ENCODE measurements at places on chromosomes 7 and 10.

GRCh38 chr10:93274419-93274818, 200.7 kb downstream of the CYP26A1 start:
- DNase-seq = no peak

DNA sequence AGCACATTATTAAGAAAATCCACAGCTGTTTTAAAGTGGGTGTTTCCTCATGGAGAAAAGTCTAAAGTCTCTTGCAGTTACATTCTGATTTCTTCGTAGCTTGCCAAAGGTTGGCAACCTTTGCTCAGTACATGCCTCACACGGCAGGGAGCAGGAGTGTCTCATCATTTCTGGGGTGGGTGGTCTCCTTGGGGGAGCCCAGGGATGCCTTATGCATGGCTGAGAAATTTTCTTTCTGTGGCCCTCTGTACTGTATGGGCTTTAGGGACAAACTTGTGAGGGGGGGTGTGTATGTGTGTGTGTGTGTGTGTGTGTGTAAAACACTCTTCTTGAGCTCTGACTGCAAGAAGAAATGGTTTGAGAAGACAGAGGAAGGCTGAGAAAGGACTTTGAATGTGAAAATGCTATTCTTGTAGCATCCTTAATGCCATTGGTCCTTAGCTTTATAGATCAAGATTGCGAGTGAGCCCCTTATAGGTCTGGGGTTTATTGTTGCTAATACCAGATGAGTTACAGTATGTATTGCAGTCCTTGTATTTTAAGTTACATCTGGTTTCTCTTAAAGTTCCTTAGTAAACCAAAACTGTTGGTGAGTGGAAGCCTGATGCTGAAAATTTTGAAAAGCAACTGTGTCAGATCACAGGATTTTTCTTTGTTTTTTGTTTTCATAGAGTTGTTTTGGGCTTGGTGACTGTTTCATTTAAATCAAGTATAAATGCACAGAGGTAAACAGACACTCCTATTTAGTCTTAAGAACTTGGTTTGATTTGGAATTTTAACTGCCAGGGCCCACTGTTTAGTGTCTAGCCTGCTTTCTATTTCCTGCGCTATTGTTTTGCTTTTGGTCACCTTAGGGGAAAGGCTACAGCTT, 242.0 kb downstream of the BICC1 start:
- no peak for DNase-seq

DNA sequence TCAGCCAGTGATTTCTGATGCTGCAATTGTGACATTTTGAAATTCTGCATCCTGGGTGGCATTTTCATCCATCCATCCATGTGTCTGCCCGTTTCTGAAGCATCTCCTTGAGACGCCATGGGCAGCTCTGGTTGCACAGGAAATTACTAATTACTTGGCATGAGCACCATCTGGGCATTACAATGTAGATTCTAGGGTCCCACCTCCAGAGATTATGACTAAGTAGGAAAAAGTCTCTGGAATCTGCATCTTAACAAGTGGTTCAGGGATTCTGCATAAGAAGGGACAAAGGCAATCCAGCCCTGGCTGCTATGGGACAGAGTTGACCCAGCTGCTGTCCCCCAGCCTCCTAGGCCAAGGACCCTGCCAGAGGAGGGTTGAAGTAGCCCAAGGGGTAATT, 65.3 kb downstream of the CUZD1 start:
- no peak for DNase-seq

DNA sequence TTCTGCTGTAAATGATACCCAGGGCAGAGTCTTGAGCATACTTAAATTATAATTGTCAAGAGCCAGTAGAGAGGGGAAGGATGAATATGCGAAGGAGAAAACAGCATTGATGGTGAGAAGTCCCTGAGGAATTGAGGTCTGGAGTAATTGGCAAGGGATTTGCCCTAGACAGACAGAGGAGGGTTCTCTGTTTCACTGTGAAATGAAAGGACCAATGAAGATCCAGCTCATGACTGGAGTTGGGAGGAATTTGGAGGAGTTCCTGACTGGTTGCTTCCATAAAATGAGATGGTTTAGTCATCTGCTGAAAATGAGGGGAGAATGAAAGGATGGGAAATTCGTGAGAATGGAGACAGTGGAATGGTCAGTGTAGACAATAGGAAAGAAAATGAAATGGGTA, 6.8 kb downstream of the PRPF18 start:
- no peak for DNase-seq

DNA sequence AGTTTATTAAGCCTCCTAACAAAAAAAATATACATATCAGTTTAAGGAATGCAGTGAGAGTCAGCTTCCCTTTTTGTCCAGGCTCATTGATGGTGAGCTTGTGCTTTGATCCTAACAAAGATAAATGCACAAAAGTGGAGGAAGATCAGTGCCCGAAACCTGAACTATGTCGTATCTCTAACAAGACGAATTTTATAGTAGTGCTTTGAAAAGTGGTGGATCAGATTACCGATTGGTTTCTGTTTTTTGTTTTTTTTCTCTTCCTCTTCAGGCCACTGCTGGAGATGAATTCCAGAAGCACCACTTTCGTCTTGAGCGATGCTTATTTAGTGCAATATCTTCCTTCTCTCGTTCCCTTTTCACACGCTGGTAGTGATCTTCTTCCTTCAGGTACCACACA, 72.8 kb downstream of the RHOBTB1 start:
- no peak for DNase-seq

DNA sequence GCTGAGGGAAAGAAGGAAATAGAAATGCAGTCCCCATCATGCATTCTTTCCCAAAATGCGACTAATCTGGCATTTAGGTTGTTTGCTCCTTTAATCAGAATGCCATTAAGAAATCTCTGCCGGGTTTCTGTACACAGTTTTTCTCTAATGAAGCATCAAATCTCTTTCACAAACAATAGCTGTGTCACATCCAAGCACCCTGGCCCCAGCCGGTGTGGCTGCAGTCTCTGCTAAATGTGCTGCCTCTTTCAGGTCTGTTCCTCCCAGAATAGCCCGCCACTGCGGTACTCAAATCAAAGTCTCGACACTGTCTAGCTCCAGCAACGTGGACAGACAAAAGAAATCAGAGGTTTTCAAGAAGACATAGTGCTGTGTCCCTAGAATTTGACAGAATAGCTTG, 343.8 kb downstream of the KCNMA1 start:
- no peak for DNase-seq

DNA sequence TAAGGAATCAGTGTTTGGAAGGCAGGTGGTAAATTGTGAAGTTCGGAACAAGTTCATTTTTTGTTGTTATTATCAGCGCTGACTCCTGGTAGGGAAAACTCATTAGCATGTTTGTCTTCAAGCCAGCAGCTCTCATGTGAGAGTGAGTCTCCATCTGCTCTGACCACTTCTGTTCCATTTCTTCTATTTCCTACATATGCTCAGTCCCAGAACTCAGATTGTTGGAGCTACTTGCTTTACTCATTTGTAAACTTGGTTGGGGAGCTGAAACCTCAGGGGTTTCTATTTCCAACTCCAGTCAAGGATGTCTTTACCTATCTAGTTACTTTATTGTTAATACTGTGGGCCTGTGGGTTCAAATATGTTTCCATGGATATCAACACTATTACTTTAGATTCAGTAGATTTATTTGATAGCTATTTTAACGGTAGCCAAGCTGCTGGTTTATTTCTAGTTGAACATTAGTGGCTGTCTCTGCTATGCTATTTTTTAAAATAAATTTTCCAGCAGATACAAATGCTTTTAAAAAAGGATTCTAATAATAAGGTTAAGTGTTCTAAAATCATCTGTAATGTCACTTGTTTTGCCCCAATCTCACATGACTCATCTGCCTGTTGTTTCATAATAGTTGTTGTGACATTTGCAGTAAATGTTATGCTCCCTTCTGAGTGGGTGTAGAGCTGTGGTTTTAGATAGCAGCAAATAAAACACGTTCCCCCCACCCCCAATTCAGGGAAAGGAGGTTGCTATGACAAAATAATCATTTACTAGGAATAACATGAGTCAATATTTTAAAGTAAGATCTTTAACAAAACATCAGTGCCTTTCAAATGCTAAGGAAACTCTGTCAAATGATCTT, 143.3 kb downstream of the HDAC9 start:
- DNase-seq = peak; percentile 55

DNA sequence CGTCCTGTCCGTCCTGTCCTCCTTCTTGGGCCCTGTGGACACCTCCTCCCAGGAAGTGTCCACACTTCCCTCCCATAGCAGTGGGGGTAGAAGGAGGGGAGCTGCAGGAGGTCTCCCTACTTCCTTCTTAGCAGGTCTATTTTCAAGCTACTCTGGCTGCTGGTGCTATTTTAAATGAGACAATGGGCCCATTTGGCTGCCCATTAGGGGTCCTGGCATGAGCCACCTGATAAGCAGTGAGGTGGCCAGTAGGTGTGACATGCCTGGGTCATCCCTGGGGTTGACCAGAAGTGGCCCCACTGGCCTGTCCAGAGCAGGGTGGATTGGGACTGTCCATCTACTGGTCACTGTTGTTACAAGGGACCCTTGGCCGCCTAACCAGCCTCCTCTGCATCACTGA, 75.2 kb downstream of the COL13A1 start:
- no peak for DNase-seq

- no peak for DNase-seq
These were observed 220.3 kb upstream of the ZNF32 start for GRCh38 chr10:43868952-43869351.

- no peak for DNase-seq
These were observed 59.2 kb downstream of the ANLN start for GRCh38 chr7:36448781-36449379.

DNA sequence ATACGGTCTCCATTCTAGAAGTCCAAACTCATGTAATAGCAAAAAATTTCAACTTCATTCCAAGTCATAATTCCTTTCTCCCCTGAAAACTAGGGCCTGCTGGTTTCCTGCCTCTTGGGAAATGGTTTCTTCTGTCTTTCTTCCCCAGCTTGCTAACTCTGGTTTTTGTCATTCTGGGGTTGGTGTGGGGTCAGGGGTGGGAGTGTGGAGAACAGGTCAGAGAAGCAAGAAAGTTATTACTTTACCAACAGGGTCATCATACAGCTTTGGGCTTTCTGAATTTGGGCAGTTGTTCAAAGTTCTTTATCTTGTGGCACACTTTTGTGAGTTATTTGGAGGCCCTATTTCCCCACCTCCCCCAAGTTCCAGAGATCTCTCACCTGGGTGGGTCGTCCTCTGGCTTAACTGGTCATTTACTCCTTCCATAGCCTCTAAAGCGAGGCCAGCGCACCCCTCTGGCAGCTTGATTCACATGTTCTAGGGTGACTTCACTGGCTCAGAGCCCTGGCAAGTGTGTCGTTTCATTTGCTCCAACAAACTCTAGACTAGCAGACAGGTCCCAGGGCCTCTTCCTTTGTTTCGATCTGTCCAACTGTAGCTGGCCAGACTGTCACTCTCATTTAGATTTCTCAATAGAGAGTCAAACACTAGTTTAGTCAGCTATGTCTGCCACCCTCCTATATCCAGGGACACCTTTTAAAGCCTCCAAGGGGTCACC, 161.2 kb downstream of the JCAD start:
- no peak for DNase-seq

- no peak for DNase-seq
These were observed 735.3 kb downstream of the SUGCT start for GRCh38 chr7:40870108-40870507.

DNA sequence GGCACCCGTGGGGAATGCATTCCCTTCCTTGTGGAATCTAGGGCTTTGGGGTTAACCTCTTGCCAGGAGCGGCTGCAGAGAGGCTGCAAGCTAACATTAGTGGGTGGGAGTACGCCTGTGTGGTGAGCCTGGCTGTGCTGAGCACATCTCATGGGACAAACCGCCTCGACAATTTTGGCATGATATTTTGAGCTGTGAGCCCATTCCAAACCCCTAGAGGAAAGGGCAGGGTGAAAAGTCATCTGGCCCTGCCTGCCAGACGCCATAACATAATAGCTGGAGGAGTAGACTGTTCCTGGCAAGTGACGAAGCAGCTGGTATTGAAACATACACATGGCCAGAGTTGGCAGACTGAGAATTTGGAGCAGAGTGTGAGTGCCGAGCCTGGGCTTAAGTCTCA, 110.0 kb downstream of the TACC2 start:
- no peak for DNase-seq

- DNase-seq = no peak
These were observed 588.8 kb downstream of the INHBA start for GRCh38 chr7:41114131-41114530.

DNA sequence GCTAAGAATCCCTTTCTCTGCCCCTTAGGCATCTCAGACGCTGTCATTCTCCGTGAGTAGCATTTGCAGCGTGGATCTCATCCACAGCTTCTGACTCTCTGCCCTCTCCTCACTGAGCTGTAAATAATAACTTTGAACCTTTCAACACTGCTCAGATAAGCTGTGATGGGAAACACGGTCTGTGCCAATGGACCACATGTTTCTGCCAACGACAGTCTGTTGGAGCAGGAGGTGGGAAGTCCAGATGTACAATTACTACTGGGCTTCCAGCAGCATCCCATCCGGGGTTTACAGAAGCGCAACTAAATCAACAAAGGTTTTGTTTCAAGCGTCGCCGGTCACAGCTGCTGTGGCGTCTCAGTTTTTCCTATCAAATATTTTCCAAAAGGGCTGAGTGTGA, 1110.6 kb downstream of the TYW1 start:
- no peak for DNase-seq

GRCh38 chr10:130282492-130283218, 146.5 kb downstream of the GLRX3 start:
- DNase-seq = no peak

- no peak for DNase-seq
These were observed 148.1 kb upstream of the RSU1 start for GRCh38 chr10:16965344-16965616.

DNA sequence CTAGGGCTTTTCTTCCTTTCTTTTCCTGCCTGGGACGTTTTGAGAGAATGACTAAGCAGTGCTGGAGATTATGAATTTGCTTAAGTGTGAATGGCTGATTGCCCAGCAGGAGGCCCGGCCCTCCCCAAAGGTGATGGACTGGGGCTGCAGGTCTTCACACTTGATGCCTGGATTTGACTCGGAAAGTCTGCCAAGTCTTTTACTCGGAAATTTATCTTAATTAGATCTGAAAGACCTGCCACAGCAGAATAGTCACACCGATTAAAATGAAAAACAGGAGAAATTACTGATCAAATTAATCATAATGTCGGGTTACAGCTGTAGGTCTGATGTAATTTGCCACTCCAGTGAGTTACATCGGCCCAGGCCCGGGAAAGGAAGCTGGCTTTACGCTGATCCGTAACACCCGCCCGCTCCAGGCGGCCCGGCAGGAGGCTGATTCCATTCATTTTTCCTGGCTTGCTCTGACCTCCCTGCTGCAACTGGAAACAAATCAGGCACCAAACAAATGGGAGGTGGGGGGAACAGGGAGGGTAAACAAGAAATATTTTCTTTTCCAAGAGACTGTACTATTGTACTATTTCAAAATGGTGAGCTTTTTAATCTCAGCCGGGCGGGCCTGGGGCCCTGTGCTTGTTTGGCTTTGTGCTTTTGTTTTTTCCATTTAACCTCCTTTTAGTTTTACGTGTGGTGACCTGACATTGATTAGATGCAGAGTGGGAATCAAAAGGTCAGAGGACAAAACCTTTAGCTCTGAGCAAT, 212.4 kb upstream of the YAE1 start:
- no peak for DNase-seq

- DNase-seq = no peak
These were observed 115.1 kb downstream of the PKD1L1 start for GRCh38 chr7:47833211-47833610.

GRCh38 chr10:61992059-61992460, 90.6 kb downstream of the ARID5B start:
- no peak for DNase-seq
